ENCODE measurements at places on chromosomes 1 and 21. TPM values are rescaled to one million over a fixed set of nuclear protein-coding genes. Genes with fewer than 3 reads are reported as not detected.

Gene TEKT2
- total RNA-seq = not detected

Gene SPATA1
- 0.88 TPM for total RNA-seq

Gene NUP210L
- total RNA-seq = not detected

Gene OPRD1
- total RNA-seq = 0.06 TPM

Gene PDZK1IP1
- total RNA-seq = 7.7 TPM

Gene ZNF436
- total RNA-seq = 5.4 TPM

Gene EXO1
- 24.6 TPM for total RNA-seq

Gene PDE9A
- total RNA-seq = 1.1 TPM
